T-helper 17 cell (primary cell): ENCODE measurements at places on chromosomes 7 and 10.

- DNase-seq, result no peak
Observed at GRCh38 chr10:101566333-101567164, 21.5 kb downstream of the POLL start.

DNA sequence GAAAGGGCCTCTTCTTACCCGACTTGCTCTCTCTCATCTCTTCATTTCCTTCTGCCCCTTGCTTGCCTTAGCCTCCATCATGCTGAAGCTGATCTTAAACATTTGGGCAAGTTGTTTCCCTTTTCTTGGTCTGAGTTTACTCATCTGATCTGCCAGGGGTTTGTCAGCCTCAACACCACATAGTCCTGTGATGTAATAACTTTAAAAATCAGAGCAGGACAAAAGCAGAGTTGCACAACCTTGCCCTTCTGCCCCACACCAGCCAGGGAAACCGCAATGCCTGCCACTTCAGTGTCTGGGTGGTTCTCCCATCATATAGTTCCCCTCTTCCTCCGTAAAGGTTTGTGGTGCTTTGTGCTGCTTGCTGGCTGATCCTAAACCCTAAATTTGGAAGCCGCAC, 9.9 kb upstream of the LIPM start:
- DNase-seq, result no peak

DNA sequence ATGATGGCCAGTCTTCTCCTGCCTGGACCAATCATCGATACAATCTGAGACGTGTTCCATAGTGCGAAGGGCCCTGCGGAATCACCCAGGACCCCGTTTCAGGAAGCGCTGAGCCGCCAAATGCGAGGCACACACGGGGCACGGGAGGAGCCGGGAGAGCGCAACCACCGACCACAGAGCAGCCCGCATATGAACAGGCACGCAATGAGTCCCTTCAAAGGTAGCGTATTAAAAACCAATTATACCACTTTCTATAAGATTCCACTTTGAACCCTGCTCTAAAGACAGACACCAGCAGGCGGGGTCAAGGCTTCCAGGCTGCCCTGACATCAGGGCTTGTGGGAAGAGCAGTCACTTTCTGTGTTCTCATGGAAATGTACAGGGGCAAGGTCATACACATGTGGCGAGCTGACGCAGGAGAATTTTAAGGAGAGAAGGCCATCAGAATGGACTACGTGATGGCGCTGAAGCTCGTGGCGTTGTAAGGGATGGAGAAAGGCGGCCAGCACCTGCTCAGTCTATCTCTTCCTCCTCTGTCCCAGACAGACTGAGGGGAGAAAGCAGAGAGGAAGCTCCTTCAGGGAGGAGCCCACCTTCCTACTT, 46.2 kb downstream of the AMZ1 start:
- no peak for DNase-seq

GRCh38 chr7:140260352-140261104, 83.7 kb upstream of the KDM7A start:
- no peak for DNase-seq

DNA sequence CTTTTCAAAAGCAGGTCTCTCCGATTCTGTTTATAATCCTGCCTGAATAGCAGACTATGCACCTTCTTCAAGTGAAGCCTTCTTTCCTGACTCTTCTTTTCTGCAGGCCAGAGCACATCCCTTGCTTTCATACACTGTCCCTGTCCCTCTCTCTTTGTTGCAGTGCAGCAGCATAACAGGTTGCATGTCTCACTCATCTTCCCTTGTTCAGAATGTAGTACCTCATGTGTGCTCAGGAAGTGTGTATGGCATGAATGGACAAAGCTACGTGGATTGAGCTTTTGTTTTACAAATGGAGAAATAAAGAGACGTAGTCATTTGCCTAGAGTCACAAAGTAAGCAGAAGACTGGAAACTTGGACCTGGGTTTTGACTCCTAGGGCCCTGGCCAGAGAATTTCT, 68.0 kb downstream of the PTPRZ1 start:
- DNase-seq, result no peak
